ENCODE measurements at places on chromosomes 4 and X.

GRCh38 chrX:136063340-136064079 is 78.3 kb downstream of the SLC9A6 start:
- no peak for DNase-seq

DNA sequence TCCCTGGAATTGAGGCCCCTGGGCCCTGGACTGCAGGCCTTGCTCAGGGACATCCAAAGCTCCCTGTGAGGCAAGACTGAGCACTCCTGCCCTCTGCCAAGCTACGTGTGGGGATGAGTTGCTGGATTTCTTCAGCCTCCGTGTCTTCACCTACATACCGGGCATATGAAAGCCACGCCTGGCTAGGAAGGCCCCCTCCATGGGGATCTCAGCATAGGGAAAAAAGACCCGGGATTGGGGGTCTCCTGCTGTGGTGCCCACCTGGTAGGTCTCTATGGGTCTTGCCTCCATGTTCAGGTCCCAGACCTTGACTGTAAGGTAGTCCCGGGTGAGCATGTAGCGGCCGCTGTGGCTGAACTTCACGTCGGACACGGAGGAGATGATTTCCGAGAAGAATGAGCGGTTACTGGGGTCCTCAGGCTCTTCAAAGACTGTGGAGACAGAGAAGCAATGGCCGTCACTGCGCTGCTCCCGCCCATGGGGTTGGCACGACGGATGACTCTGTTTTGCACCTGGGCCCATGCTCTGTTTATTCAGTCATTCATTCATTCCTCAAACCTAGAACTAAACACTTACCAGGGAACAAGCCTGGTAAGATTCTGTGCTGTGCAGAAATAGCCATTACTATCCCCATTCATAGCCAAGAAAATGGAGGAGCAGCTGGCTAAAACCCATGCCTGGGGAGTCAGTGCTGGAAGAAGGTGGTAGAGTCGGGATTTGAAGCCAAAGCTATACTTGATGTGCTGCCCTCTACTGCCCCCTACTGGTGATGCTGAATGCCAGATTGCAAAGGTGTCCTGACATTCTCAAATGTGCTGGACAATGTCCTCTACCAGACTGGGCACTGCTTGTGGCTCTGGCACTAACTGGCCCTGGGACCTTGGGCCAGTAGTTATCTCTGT is 63.9 kb downstream of the WFS1 start:
- DNase-seq = no peak

DNA sequence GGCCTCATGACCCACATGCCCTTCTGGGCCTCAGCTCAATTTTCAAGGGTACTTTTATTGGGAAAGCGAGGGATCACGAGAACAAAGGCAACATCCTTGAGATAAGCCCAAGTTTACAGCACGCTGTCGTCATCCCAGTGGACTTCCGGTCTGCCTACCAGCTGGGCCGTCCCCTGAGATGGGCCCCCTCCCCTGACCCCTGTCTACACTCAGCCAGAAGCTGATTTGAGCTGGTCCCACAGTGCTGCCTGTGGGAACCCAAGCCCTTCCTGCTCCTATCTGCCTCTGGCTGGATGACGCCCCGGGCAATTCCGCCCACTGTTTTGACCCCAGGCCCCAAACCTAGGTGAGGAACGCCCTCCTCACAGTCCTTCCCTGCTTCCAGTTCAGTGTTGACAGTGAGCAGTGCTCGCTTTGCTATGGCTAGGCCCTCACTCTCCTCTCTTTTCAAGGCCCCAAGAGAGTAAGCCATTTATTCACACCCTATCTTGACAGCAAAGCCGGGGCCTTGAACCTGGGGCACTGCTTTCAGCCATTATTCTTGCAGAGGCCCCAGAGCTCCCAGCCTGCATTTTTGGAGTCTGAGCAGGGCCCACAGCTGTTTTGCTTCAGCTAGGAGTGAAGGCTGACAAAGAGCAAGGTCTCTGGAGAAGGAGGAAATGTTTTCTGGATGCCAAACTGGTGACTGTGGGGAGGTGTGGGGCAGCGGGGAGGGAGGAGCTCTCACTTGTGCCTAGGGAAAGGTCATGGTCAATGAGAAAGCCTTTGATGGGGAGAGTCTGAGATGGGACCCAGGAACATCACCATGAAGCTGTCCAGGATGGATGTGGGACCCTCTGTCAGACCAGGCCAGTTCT is 164.6 kb upstream of the BCOR start:
- DNase-seq = no peak

DNA sequence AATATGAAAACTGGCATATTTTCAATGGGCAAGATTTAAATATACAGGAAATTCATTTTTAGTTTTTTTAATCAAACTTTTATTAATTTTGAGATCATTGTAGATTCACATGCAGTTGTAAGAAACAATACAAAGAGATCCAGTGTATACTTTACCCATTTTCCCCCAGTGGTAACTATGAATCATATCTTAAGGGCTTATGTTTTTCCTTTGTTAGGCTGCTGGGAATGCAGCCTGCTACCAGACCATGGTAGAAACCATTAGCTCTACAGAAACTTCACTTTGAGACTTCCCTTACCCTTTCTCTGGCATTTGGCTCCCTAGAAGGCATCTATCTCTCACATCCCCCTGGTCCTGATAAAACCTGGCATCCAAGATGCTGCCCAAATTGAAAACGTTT is 147.6 kb upstream of the EOLA2 start:
- DNase-seq = no peak

- no peak for DNase-seq
Observed at GRCh38 chr4:169089004-169089403, 78.9 kb upstream of the CBR4 start.

GRCh38 chrX:23883737-23884354 is 23.9 kb downstream of the APOO start:
- no peak for DNase-seq

GRCh38 chr4:102216666-102217065 is 128.6 kb downstream of the SLC39A8 start:
- DNase-seq = no peak

DNA sequence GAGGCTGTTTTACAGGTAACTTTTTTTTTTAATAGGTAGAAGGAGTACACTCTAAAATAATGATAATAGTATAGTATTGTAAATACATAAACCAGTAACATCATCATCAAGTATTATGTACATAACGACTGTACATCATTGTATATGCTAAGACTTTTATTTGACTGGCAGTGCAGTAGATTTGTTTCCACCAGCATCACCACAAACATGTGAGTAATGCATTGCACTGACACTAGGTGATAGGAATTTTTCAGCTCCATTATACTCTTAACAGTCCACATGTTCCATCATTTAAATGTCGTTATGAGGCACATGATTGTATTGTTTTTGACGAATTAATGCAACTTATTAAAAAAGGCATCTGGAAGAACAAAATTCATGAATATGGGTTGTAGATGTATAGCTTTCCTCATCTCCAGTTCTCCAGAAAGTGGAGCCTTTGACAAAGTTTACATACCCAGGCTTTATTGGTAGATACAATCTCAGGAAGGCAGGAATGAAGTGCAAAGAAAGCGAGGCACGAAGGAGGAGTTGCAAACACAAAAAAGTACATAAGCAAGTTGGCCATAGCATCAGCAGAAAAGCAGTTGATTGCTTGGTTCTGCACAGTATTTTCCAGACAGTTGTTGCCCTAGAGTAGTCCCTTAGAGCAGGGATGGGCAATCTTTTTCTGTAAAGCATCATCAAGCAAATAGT is 336.9 kb upstream of the NR3C2 start:
- DNase-seq = no peak

GRCh38 chr4:188680004-188680666 is 540.9 kb downstream of the TRIML1 start:
- no peak for DNase-seq

GRCh38 chr4:57113870-57114269 is 3.7 kb upstream of the IGFBP7 start:
- DNase-seq = no peak

DNA sequence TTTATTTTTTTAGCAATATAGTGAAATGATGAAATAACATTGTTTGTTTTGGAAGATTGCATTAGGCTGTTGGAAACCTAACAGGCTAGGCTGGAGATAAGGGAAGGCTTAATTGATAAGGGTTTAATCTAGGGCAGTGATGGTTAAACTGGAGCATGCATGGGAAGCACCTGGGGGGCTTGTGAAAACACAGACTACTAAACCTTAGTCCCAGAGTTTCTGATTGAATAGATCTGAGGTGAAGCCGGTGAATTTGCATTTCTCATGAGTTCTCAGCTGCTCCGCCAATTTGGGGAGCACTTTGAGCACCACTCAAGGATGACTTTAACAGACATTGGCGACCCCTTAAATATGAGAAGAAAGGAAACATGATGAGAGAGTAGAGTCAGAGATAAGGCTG is 11.5 kb downstream of the STK26 start:
- no peak for DNase-seq

DNA sequence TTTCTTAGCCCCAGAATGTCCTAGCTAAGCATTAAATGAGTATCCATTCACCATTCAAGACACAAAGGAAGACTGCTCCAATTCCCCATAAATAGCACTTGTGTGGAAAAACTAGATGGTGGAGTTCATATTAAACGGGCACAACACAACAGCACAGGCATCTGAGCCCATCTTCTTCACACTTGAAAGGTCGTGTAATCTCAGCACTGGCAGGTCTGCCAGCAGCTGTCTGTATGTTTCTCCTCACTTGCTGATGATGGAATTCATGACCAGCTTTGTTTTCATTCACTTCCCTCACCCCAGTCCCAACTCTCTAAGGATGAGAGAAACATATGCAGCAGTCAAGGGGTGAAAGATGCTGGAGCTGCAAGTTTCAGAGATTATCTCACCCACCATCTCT is 148.7 kb downstream of the AFAP1 start:
- DNase-seq = no peak

GRCh38 chr4:56914336-56914735 is 6.6 kb downstream of the REST start:
- DNase-seq = no peak

- DNase-seq = no peak
Observed at GRCh38 chr4:32824336-32824735, 2104.2 kb downstream of the PCDH7 start.

GRCh38 chr4:2352729-2353221 is 65.7 kb downstream of the ZFYVE28 start:
- DNase-seq = no peak

DNA sequence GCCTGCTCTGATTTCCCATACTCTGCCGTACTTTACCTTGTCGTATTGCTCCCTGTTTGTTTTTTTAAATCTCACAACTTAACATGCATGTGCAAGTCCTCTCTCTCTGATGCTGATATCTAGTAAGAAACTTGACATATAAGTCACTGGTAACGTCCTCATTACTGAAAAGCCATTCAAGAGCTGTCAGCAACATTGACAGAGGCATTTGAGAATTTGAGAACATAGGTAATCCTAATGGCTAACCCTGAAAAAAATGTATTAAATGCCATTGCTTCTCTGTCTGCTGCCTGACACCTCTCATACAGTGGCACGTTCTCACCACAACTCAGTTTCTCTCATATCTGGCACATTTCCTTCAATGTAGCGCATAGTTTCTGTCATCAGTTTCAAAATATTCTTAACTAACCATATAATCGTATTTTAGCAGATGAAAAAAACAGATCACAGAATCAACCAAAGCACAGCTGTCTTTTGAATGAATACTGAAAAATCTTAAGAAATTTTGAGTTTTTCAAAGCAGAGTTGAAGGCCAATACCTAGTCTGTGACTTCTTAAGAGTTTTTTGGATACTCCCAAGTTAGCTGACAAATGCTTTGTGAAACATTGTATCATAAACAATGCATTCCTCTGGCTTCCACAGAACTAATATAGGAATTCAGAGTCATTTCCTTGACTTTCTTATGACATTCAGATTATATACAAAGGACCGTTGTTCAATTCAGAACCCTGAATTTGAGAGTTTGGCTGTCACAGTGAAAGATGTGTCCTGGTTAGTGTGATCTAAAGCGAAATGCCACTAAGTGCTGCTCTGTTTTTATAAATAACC is 996.4 kb downstream of the C4orf33 start:
- no peak for DNase-seq

- DNase-seq = no peak
Observed at GRCh38 chr4:158422546-158422945, 99.1 kb upstream of the RXFP1 start.

All from NCI-H510A (cell line).